ENCODE measurements at places on chromosomes 5 and 9.

GRCh38 chr5:169088028-169088725 lies 212.8 kb downstream of the SLIT3 start:
- no peak for DNase-seq

- DNase-seq: no peak
Observed at GRCh38 chr9:95834281-95834907, 41.1 kb upstream of the ERCC6L2 start.

- no peak for DNase-seq
Observed at GRCh38 chr9:94581728-94582127, 11.9 kb downstream of the FBP2 start.

GRCh38 chr5:133779828-133780475 lies 167.6 kb upstream of the FSTL4 start:
- no peak for DNase-seq

GRCh38 chr9:23638837-23639426 lies 187.1 kb downstream of the ELAVL2 start:
- DNase-seq: no peak

- DNase-seq: no peak
Observed at GRCh38 chr5:109987970-109988369, 298.2 kb downstream of the MAN2A1 start.

DNA sequence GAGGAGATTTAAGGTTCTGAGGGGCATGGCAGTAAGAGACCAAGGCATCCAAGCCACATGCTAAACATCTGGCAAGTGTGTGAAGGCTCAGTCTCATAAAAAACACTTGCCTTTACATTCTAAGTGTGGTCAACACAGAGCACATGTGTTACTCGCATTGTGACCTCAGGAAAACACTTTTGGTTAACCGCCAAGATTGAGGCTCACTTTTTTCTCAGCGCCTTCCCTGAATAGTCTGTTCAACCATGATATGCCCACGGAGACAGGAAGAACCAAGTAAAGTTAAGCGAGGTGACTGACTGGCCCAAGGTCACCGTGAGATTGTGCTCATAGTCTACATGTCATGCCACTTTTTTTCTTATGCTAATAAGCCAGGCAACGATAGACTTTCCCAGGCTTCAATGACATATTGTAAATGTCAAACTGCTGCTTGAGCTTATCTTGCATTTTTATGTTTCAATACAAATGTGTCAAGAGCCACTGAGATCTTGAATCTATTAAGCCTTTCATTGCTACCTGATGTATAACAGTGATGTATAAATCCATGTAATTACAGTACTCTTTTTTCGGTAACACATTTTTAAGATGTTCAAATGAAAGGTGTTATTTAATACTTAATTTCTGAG lies 21.1 kb upstream of the IL9 start:
- DNase-seq: no peak

- no peak for DNase-seq
Observed at GRCh38 chr5:177382423-177383029, 1.7 kb upstream of the SLC34A1 start.

- no peak for DNase-seq
Observed at GRCh38 chr9:86767373-86767772, 179.9 kb downstream of the GAS1 start.

DNA sequence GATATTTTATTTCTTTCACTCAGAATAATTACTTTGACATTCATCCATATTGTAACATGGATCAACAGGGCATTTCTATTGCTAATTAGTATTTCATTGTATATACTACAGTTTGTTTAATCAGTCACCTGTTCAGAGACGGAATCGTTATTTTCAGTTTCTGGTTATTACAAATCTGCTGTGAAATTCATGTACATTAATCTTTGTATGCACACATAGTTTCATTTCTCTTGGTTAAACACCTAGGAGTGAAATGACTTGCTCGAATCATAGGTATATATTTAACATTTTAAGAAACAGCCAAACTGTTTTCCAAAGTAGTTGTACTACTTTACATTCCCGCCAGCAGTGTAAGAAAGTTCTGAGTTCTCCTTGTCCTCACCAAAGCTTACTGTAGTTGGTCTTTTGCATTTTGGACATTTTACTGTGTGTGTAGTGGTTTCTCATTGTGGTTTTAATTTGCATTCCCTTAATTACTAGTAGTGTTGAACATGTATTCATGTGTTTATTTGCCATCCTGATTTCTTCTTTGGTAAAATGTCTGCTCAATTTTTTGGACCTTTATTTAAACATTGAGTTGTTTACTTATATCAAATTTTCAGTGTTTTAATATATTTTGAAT lies 198.2 kb downstream of the SAXO1 start:
- DNase-seq: no peak

- no peak for DNase-seq
Observed at GRCh38 chr9:109593612-109594011, 95.5 kb upstream of the PTPN3 start.

DNA sequence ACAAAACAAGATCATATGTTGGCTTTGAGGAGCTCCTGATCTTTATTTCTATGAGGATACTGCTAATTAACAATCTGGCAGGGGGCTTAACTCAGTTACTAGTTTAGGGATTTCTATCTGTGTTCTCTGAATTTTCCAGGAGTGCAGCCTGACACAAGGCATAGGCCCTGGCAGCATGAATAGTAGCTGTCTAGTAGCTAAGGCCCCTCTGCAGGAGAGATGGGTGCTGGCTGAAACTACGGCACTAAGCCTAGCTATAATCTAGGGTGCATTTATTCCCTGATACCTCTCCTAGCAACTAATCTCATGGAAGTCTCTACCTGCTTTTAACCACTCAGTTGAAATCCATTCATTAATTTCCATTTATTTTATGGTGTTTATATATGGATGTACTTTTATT lies 268.2 kb downstream of the TMEM232 start:
- DNase-seq: no peak

All from AG09309 (cell line).